Breast epithelium (tissue), 4 donors: ENCODE measurements at places on chromosomes 13 and 19. TPM values are rescaled to one million over a fixed set of nuclear protein-coding genes. Genes with fewer than 3 reads are reported as not detected.

The PRPF31 gene
- 45.5 TPM for total RNA-seq

The PSG6 gene
- total RNA-seq, result not detected

GRCh38 chr13:73106513-73107178 is 47.8 kb downstream of the KLF5 start:
- no peak for DNase-seq

DNA sequence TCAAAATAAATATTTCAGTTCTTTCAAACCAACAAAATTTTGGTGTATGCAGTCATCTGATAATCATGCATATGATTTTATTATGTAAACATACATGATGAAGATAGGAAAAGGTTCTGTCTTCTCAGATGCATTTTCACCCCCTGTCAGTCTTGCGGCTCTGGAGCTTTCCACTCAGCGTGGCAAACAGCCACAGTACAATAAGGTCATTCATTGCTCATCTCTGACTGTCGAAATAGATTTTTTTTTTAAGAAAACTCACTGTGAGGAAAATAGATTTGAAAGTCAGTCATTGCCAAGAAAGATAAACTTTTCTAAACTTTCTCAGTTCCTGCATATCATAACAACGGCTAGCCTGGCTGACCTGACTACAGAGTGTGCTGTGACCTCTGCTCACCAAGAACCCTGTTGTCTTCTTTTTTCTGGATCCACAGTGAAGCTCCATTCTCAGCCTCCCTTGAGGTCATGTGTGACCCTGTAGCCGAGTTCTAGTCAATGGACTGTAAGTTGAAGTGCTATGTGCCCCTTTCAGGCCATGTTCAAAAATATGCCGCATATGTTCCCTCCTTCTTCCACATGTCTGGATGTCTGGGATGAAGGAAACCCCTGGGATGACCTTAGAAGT is 519.6 kb downstream of the KLF5 start:
- DNase-seq, result no peak

The ZNF20 gene
- total RNA-seq, result 8.2 TPM

- DNase-seq, result no peak
Measured at GRCh38 chr19:41328157-41328841, 18.3 kb downstream of the CCDC97 start.

The STXBP2 gene
- total RNA-seq, result 55.3 TPM

The LILRB3 gene
- total RNA-seq, result 1.6 TPM

DNA sequence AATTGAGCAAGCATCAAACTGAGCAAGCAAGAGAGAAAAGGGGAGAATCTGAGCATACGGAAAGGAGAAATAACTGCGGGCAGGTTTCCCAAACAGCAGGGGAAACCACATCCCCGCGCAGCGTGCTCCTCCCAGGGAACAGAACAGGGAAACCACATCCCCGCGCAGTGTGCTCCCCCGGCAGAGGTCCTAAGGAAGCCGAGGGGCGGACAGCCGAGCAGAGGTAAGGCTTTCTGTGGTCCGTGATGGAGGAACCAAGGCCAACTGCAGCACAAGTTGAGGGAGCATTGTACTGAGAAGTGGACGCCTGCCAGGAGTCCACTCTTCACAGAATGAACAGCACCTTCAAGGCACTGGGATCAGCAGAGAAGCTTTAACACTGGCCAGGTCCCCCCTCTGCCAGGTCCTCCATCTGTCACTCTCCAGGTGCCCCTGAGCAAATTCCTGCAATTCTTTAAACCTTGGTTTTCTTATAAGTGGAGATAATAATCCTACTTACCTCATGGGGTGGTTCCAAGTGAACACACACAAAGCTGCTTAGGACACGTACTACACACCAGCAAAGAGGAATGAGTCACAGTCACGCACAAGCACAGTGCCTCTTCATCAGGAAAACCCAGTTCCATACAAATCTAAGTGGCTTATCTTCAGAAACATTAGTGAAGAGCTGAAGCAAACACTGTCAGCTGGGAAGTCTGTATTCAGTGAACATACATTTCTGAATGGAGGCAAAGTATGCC is 23.0 kb upstream of the LAMP1 start:
- DNase-seq, result no peak

- no peak for DNase-seq
Measured at GRCh38 chr13:23350009-23350408, 83.5 kb downstream of the SACS start.

GRCh38 chr13:77928909-77929308 is 10.3 kb upstream of the EDNRB start:
- no peak for DNase-seq

The LGALS14 gene
- not detected for total RNA-seq

- no peak for DNase-seq
Measured at GRCh38 chr13:110298505-110299282, 8.3 kb downstream of the COL4A1 start.

- DNase-seq, result no peak
Measured at GRCh38 chr13:30798776-30799355, 63.5 kb downstream of the ALOX5AP start.

GRCh38 chr19:12947702-12948611 is 2.3 kb downstream of the RAD23A start:
- no peak for DNase-seq

The NKPD1 gene
- 1.3 TPM for total RNA-seq

The ZSCAN4 gene
- total RNA-seq, result not detected

GRCh38 chr13:42486711-42487198 is 87.2 kb upstream of the TNFSF11 start:
- no peak for DNase-seq

The CBY2 gene
- not detected for total RNA-seq

DNA sequence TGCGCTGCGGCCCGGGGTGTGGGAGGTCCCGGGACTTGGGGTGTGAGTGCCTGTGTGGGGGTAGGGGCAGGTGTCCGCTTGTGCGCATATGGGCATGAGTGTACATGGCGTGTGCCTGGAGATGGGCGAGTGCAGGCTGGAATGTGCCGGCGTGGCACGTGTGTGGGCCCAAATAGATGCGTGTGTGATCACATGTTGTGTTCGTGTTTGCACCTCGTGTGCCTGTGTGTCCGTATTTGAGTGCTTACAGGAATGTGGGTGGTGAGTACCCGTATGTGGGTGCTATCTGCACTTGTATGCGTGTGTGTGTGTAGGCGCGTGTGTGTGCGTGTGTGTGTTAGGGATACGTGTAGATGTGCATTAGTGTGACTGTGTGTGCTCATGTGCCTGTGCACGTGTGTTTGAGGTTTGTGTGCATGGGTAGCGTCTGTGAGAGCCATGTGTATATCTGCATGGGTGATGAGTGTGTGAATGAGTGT is 3.4 kb downstream of the ZNF536 start:
- no peak for DNase-seq

DNA sequence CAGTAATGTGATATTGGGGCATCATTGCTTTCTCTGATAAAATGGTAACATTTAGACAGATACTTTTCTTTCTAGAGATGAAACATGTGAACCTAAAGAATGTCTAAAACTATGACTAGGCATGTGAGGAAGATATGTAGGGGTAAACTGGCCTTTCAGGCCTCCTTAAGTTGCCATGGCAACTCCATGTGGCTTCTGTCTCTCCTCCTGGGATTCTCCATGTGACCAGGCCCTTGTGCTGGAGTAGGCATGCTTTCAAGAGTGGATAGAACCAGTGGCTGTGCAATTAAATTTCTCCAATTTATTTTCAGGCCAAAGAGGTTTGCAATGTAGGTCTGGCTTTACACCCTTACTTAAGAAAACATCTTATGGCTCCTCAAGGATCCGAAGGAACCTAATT is 130.8 kb downstream of the OLFM4 start:
- DNase-seq, result no peak

DNA sequence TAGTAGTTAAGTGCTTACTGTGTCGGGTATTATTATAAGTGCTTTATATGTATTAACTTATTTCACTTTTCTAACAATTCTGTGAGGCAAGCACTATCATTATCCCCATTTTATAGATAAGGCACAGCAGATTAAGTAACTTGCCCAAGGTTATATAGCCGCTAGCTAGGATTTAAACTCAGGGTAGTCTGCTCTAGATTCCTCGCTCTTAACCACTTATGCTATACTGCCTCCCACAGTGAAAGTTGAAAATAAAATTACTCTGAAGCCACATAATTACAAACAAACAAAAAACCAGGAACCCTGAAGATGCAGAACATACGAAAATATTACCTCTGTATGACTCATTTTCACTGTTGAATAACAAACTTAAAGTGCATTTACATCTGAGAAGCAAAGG is 3.9 kb downstream of the TEX30 start:
- no peak for DNase-seq

- no peak for DNase-seq
Measured at GRCh38 chr19:47615230-47615629, 6.3 kb downstream of the BICRA start.

The CCDC70 gene
- not detected for total RNA-seq

The NLRP7 gene
- not detected for total RNA-seq

DNA sequence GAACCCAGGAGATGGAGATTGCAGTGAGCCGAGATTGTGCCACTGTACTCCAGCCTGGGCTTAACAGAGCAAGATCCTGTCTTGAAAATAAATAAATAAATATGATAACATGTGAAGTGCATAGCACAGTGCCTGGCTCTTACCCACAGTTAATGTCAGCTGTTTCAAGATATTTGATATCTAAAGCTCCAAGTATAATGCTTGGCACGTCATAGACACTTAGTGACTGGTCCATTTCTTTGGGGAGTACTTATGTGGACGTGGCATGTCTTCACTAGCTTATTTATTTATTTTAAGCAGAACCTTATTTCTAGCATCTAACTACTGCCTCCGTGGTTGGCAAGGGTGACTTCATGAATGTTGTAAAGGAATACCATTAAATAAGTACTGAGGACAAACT is 18.8 kb downstream of the GARRE1 start:
- no peak for DNase-seq

The NR2F6 gene
- total RNA-seq, result 23.2 TPM

- no peak for DNase-seq
Measured at GRCh38 chr19:3389876-3390371, 23.5 kb downstream of the NFIC start.

The OPA3 gene
- total RNA-seq, result 7.2 TPM

DNA sequence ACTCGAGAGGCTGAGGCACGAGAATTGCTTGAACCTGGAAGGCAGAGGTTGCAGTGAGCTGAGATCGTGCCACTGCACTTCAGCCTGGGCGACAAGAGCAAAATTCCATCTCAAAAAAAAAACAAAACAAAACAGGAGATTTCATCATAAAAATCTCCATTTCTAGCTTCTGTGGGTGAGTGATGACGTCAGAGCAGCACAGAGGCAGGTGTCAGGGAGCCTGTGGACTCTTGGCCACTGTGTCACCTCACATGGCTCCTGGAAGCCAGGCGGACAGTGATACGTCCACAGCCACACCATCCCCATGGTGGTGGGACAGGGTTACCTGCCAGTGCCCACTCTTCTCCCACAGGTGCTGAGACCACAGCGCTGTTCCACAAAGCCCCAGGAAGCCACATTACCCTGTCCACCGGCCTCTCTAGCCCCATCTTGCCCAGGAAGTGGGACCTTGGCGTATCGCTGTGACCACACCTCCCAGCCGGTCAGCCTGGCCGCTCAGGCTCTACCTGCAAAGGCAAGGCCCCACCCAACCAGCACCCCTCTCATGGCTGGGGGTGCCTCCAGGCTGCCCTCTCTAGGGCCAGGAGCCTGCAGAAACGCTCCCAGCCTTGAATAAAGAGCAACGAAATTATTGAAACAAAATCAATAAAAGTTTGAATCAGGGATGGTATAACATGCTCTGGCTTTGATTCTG is 2.5 kb upstream of the FXYD3 start:
- DNase-seq, result no peak
